Effector memory CD8-positive, alpha-beta T cell (primary cell): ENCODE measurements at places on chromosomes 2 and 18.

- no peak for DNase-seq
These were observed 26.6 kb upstream of the PAIP2B start for GRCh38 chr2:71253476-71253875.

GRCh38 chr2:37973615-37974353 lies 48.7 kb downstream of the RMDN2 start:
- DNase-seq: no peak

- DNase-seq: no peak
These were observed 63.6 kb upstream of the ATL2 start for GRCh38 chr2:38440655-38441054.

DNA sequence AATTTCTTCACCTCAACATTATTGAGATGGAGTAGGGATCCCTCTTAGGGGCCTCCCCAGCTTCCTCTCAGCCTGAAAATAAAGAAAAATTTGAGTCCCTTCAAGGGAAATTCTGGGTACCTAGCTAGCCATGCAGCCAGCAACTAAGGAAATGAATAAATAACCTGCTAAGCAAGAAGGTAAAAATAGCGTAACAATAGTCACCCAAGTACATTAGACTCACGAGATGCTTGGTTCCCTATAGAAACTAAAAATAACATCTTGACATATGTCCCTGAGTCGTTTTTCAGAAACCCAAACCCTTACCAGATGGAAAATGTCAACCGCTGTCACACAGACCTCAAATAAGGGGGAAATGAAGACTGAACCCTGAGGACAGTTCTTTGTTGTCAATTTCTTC lies 51.9 kb downstream of the CACNB4 start:
- DNase-seq: no peak

DNA sequence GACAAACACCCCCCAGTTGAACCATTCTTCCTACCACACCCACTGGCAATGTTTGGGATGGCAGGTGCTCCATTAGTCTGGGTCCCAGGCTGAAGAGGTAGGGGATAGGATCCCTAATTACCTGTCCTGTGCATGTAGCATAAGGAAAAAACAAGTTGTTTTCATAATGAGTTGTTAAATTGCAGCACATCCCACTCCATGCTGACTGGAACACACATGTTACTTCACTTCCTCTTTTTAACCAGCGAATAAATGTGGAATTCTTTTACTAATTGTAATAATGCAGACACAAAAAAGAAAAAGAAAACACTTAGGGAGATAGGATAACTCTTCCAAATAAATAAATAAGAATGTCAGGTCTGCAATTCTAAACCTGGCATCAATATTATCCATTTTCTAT lies 11.8 kb upstream of the CBLN2 start:
- no peak for DNase-seq
